Stimulated activated CD8-positive, alpha-beta memory T cell treated with anti-CD3 and anti-CD28 coated beads, Interleukin-15, amount 100 ng/mL, for 24 hours (primary cell): ENCODE measurements at places on chromosomes 5 and 9.

- DNase-seq, result no peak
Observed at GRCh38 chr5:1016036-1016435, 7.4 kb downstream of the NKD2 start.

GRCh38 chr9:135530146-135530545 is 8.9 kb downstream of the LCN1 start:
- no peak for DNase-seq

DNA sequence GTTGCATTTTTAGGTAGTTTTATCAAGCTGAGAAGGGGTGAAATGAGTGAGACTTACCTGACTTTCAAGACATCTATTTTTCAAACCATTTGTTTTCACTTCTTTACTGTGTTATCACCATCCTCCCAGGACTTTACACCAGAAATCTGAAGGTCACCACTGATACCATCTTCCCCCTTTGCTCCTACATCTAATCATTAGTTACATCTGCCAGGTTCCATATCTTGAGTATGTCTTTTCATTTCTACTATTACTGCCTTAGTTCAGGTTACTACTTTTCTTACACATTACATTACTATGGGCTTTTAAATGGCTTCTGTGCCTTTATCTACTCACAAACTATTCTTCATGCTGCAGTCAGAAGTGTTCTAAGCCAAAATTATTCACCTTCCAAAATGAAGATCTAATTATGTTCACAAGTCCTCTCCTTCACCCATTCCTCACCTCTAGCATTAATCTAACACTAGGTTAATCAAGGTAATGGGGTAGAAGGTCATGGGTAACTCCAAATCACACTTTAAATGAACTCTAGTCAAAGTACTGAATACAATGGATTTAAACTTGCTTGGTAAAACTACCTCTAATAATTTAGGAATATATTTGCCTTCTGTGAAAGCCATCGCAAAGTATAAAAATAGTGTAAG is 2.1 kb upstream of the HSDL2 start:
- DNase-seq, result no peak

- no peak for DNase-seq
Observed at GRCh38 chr9:5568868-5569267, 58.5 kb downstream of the PDCD1LG2 start.

DNA sequence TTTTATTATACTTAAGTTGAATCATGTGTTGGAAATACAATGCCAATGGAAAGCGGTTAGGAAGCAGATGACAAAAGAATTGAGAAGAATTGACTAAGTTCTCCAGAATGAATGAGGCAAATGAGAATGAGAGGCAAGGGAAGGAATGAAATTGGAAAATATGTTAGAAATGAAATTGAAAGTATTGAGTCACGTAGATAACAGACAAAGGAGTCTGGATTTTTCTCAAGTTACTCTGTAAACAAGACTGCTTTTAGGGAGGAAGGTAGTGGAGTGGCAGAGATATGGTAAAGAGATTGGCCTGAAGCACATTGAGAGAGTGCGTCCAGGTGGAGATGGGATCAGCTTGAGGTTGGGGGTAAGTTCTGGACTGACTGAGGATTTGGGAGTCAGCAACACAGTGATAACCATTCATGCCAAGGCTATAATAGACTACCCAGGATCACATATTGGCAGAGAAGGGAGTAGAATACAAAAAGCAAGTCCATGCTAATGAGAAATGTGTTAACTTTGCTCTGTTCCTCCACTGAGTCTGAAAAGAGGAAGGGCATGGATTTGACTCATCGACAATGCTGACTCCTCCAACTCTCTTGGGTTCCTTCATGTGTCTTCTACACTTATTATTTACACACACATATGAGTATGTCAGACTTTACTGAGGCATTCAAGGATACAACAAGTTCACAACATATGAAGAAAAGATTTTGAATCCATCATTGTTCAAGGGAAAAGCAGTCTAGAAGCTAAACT is 814.2 kb upstream of the ZNF608 start:
- DNase-seq, result no peak

GRCh38 chr9:98479967-98480847 is 224.8 kb upstream of the TBC1D2 start:
- DNase-seq, result no peak

- no peak for DNase-seq
Observed at GRCh38 chr5:135324897-135325650, 74.0 kb downstream of the MACROH2A1 start.

DNA sequence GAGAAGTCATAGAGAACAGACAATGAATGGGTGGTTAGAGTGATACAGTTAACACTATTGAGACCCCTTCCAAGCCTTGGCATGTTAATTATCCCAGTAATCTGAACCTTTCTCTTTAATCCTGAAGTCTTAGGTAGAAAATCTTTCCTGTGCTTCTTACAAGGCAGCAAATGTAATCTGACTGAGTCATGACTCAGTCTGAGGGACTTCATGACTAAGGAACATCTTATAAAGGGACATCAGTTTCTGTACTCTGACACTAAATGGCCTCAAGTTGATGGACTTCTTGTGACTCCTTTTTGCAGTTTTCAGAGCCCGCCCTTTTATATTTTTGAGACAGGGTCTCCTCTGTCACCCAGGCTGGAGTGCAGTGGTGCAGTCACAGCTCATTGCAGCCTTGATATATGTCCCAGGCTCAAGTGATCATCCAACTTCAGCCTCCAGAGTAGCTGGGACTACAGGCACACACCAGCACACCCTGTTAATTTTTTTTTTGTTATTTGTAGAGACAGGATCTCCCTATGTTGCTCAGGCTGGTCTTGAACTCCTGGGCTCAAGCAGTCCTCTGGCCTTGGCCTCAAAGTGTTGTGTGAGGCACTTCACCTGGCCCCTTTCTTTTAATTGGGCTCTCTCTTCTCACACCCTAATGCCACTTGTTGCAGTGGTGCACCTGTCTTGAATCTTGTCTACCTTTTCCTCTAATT is 9.5 kb downstream of the EXOSC3 start:
- DNase-seq, result no peak

- no peak for DNase-seq
Observed at GRCh38 chr5:137136991-137137632, 362.0 kb downstream of the SPOCK1 start.

GRCh38 chr9:136273921-136274785 is 28.5 kb upstream of the QSOX2 start:
- DNase-seq, result no peak

DNA sequence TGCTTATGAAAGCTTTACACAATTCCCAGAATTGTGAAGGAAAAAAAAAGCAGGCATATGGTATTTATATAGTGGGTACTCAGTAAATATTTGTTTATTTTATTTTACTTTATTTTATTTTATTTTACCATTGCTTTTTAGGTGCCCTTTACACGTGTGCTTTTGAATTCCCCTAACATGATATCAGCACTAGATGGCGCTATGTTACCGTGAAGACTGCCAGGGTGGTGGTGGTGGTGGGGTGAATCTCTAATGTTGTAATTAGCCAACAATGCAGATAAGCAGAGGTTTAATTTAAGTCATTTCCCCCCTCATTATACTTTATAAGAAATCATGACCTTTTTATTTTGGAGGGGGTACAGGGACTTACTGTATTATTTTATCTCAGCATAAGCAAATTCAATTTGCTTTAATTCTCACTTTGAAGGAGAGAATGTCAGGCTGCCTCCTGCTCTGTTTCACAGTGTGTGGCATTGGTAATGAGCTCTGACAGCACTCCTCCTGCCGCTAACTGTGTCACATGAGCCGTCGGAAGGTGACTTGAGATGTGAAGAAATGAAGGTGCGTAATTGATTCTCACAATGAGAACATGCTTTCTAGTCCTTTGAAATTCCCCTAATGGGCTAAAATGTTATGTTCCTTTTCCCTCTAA is 165.6 kb downstream of the YTHDC2 start:
- no peak for DNase-seq

- DNase-seq, result no peak
Observed at GRCh38 chr5:111060169-111060568, 11.3 kb upstream of the TSLP start.

DNA sequence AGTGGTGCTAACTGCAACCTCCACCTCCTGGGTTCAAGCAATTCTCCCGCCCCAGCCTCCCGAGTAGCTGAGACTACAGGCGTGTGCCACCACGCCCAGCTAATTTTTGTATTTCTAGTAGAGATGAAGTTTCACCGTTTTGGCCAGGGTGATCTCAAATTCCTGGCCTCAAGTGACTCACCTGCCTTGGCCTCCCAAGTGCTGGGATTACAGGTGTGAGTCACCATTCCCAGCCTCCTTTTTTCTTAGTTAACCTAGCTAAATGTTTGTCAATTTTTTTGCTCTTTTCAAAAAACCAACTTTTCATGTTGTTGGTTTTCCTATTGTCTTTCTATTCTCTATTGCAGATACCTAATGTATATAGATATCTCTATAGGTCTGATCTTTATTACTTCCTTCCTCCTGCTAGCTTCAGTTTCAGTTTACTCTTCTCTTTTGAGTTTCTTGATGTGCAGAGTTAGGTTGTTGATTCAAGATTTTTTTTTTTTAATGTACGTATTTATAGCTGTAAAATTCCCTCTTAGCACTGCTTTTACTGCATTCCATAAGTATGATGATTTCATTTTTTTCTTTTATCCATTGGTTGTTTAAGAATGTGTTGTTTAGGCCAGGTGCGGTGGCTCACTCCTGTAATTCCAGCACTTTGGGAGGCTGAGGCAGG is 32.9 kb downstream of the FGD3 start:
- no peak for DNase-seq

- DNase-seq, result no peak
Observed at GRCh38 chr5:10291692-10292339, 15.9 kb downstream of the CMBL start.

DNA sequence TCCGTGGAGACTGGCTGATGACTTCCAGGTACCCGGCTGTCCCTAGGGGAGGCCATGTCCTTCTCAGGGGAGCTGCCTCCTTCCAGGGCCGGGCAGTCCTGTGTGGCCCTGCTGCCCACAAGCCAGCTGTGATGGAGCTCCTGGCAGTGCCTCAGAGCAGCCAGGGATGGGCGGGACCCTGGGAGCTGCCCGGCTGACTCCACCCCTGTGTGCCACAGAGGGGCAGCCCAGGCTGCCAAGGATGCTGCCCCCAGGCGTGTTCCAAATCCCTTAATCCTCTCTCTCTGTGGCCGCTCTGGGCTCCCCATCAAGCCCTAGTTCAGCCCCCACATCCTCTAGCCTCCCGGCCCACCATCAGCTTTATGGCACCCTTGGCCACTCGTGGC is 7.0 kb upstream of the SCGB3A1 start:
- no peak for DNase-seq

GRCh38 chr5:96730586-96730985 is 68.4 kb downstream of the CAST start:
- no peak for DNase-seq
